ENCODE measurements at places on chromosomes 12 and 14.

- no peak for DNase-seq
Observed at GRCh38 chr14:47261350-47261749, 414.1 kb downstream of the MDGA2 start.

DNA sequence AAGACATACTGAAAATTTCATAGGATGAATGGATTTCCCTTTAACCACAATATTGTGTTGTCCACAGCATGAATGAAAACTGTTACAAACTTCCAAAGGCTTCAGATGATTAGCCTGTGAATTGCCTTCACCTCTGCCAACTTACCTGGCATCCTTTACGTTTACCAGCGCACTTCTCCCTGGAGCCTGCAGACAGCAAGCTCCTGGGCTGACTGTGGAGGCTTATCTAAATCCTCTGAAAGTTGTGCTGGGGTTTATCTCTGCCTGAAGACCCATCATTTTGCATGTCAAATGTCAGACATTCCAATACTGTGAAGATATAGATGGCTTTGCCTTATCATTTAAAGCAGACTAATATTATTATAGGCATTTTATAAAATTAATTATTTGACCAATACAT, 403.0 kb downstream of the SYT1 start:
- no peak for DNase-seq

DNA sequence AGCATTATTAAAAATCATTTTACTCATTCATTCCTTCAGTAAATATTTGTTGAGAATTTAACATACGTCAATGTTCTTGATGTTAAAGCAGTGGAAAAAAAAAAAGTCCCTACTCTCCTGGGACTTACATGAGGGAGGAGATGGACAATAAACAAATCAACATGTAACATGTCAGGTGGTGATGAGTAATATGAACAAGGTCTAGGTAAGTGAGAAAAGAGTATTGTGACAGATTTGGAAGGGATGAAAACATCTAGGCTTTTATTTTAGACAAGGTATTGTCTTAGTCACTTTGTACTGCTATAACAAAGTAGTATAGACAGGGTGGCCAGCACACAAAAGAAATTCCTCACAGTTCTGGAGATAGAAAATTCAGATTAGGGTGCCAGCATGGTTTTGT, 167.2 kb downstream of the FSCB start:
- DNase-seq: no peak

DNA sequence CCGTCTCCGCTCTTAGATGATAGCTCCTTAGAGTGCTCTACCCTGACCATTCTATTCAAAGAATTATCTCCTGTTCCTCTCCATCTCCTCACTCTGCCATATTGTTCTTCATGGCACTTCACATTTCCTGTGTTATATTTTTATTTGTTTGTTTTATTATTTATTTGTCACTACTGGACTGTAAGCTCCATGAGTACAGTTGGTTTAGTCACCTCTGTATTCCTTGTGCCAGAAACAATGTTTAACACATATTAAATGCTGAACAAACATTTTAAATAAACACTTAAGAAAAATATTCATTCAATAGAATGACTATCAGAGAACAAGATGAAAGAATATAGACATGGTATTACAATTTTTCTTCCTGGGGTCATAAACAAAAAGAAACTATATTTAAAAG, 35.6 kb downstream of the KIAA0586 start:
- no peak for DNase-seq

DNA sequence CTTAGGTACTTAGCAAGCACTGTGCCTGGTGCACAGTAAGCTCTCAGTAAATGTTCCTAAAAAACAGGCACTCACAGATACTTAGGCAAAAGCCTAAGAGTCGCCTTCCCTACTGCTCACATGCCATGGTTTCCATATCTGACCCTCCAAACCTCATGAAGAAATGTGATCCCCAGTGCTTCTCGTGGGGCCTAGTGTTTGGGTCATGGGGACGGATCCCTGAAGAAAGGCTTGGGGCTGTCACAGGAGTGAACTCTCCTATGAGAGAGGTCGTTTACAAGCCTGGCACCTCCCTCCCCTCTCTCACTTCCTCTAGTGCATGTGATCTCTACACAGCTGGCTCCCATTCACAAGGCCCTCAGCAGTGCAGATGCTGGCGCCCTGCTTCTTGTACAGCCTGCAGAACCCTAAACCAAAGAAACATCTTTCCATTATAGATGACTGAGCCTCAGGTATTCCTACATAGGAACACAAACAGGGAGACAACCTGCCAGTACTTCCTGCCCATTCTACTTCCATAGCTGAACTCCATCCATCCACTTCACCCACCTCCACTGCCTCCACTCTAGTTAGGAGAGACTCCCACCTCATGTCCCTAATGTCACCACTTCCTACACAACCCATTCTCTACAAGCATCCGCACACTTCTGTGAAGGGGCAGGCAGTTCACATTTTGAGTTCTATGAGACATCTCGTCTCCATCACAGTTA, 2.9 kb downstream of the SLC15A4 start:
- DNase-seq: no peak

DNA sequence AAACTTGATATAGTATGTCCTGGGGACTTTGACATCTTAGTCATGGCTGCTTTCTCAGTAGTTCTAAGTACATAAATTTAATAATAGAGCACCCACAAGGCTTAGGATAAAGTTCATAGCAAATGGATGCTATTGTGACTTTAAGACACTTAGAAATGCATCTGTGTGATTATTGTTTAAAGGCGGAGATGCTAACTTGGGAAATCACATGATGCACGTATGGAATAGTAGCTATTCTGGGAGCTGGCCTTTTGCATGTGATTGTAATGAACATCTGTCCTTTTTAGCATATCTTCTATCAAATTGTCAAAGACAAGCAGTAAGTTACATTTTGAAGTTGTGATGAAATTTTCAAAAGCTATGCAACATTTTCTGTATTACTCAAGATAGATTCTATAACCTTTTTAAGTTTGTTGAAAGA, 46.7 kb upstream of the ATP2A2 start:
- peak; percentile 16 for DNase-seq

DNA sequence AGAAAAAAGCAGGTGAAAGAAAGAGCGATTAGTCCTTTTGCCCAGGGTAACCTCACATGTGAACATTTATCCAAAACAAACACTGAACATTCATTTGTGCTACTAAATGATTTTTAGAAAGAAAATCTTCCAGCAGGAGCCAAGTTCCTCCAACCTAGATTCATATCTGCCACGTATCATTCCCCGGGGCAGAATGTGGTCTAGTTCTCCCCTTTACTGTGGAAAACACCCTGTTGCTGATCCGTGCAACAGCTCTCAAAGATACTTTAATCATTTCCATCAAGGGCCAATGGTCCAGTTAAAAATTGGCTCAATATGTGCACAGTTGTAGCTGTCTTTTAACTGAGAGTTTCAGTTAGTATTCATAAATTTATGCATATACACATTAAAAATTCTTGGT, 479.1 kb downstream of the ATP23 start:
- DNase-seq: no peak

GRCh38 chr12:84632556-84632955, 280.0 kb downstream of the SLC6A15 start:
- DNase-seq: no peak

- DNase-seq: no peak
Observed at GRCh38 chr14:67665868-67666267, 8.6 kb downstream of the VTI1B start.

- no peak for DNase-seq
Observed at GRCh38 chr14:90281261-90281660, 24.9 kb downstream of the PSMC1 start.
